ENCODE measurements at places on chromosomes 4 and X. TPM values are rescaled to one million over a fixed set of nuclear protein-coding genes. Genes with fewer than 3 reads are reported as not detected.

Gene CLCN4
- 5.0 TPM for polyA plus RNA-seq

DNA sequence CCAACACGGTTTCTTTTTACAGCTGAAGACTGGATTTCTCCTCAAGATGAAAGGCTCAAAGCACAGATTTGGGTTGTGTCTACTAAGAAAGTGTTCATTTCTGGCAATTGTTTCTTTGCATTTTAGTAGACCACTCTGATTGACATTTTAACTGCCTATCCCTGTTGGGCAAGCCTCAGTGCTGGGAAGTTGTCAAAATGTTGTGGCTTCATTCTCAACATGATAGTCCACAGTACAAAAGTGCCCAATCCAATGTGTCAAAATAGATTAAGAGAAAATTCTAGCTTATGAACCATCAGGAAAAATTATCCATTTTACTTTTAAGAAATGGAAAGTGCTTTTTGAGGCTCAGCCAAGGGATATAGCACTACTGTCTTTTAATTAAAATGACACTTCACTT lies 323.9 kb upstream of the PRPS2 start:
- DNase-seq: no peak

Gene MCF2
- polyA plus RNA-seq: 1.1 TPM

GRCh38 chr4:5160668-5161067 lies 109.4 kb downstream of the STK32B start:
- no peak for DNase-seq

- DNase-seq: no peak
Measured at GRCh38 chr4:35942092-35942491, 302.2 kb downstream of the ARAP2 start.

DNA sequence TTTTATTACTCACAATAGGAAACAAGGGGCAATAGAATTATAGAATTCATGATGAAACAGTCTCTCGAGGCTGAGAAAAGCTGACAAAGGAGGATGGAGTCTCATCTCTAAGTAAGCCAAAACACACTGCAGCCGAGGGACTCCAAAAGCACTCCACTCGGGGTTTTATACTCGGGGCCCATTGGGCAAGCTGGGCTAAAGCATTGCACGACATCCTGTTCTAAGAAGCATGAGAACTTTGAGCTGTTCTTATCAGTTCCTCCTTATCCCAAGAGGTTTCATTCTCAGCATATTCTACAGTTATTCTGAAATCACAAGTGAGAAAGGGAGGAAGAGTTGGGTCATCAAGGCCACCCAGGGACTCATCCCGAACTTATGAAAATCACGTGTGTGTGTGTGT lies 1475.5 kb downstream of the PCDH18 start:
- no peak for DNase-seq

Gene PABPC1L2B
- polyA plus RNA-seq: 0.03 TPM

- DNase-seq: no peak
Measured at GRCh38 chr4:54780149-54780495, 122.4 kb downstream of the KIT start.

Gene HSPA4L
- 9.8 TPM for polyA plus RNA-seq

- DNase-seq: no peak
Measured at GRCh38 chrX:17817251-17817650, 43.8 kb downstream of the RAI2 start.

Gene GLOD5
- polyA plus RNA-seq: 2.4 TPM

- DNase-seq: no peak
Measured at GRCh38 chr4:144901141-144901540, 196.9 kb downstream of the ANAPC10 start.

DNA sequence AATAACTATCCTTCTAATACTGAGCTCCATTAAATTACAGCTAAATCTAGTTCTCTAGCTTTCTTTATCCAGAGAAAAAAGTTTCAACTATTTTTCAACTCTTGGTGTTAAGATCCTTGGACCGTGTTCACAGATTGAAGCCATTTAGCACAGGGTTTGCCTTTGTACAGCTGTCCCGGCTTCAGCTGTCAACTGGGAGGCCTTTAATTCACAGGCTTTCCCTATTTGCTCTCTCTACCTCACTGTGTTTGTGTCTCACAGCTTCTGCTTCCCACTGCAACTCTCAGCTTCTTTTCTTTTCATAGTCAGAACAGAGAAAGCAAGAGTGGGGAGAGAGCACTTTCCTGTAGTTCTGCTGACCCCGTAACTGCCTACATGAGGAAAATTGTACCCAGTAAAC lies 76.9 kb upstream of the SMAD1 start:
- no peak for DNase-seq

DNA sequence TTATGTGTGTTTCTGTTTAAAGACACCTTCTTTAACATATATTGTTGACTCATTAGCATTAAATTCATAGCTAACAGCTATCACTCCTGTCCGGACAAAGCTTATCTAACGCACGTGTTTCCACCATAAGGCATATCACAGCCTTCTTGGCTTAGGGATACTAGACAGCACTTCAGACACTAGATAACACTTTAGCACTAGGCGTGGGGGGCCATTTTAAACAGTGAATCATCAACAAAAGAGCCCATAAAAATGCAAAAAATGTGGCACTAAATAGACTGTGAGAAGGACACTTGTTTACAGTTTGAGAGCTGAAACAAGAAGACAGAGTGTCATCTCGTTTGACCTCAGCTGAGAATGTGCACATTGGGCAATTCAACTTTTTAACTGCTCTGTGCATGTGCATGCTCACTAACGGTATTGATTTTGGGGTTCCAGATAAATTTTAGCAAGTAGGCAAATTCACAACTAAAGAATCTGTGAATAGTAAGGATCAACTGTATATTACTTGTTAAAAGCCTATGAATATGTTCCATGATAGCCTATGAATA lies 58.9 kb upstream of the RAI2 start:
- no peak for DNase-seq

DNA sequence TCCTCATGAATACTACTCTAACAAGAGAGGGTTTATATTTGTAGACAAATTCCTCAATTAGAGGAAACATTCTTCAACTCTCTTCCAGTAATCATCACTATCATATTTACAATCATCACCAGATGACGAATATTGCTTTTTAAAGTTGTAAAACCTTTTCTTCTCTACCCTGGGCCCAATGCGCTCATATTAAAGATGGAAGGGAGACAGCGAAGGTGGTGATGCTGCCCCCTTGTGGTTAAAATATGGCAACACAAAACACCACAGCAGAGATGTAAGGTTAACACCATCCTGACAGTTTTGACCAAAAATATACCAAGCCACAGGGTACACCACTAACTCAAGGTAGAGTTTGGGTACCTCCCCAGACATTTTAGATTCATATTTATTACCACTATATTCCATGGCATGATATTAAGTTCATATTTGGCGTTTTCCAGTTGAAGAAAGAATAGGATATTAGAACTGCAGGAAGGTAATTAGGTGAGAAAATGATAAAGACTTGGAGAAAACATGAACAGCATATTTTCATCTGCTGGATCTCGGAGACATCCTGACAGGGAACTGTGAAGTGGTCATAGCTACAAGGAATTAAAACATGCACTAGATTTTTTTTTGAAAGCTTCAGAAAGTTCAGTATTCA lies 72.8 kb downstream of the SLC9A7 start:
- DNase-seq: no peak

Gene RBM47
- 94.5 TPM for polyA plus RNA-seq

GRCh38 chr4:17780501-17781299 lies 721 bp downstream of the FAM184B start:
- DNase-seq: no peak
